ENCODE measurements at places on chromosomes 13 and 19.

- no peak for DNase-seq
Observed at GRCh38 chr19:33703821-33704220, 82.1 kb downstream of the CHST8 start.

GRCh38 chr19:17522988-17523872 lies 11.8 kb downstream of the PGLS start:
- peak; percentile 54 for DNase-seq

- DNase-seq, result peak; percentile 25
Observed at GRCh38 chr19:45340232-45340898, at the start of gene KLC3. Gene KLC3 (plus strand): TSS chr19:45340750. CDS start chr19:45345542, 4,792 bp downstream.

DNA sequence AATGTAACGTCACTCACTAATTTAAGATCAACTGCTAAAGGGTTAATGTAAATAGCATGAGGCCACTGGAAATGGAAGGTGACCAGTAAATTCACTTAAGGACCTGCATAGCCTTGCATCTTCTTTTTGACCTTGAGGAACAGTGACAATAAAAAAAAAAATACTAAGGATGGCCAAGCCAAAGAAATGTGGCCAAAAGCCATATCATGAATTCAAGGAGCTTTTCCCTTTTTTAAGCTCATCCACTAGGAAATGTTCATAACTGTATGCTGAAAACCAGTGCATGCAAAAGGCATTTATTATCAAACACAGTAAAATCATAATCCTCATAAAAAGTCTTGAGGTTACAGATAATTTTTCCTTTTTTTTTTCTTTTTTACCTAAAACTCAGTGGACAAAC lies 77.5 kb downstream of the LHFPL6 start:
- no peak for DNase-seq

GRCh38 chr19:1747285-1748114 lies 5.8 kb upstream of the ONECUT3 start:
- DNase-seq, result peak; percentile 34

DNA sequence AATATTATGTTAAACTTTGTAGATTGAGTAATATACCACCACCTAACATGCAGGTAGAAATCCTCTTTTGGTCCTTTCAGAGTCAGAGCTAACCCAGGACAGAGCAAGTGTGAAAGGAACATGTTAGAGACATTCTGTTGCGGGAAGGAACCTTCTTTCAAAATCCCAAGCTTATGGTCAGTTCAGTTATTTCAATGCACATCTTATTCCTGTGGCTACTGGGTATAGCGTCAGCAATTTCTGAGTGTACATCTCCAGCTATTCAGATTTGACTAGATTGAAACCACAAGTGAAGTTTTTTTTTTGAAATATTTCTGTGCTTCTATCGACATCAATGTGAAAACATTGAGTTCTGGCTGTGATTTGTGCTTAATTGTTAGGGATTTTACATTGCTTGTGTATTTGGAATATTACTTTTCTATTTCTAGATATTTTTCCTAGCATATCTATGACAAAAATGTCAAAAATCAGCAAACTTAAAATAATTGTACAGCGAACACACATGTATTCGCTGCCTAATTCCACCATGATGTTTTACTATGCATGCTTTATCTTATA lies 165.3 kb downstream of the LMO7 start:
- DNase-seq, result no peak

GRCh38 chr13:76600081-76600480 lies 286.1 kb downstream of the KCTD12 start:
- no peak for DNase-seq

DNA sequence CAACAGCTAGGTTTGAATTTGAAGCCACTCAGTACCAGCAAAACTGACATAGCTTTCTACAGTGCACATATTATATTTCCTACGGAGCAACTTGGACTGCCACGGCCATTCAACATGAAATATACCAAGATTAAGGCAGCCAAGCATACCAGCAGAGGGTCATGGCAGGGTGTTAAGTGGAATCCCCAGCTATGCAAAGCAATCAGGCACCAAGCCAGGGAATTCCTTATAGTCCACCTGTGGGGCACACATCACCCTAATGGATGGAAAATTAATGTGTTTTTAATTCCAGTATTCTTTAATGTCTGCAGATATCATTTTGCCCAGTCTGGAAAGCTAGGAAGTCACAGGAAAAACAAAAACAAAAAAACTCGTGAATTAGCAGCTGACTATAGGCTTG lies 1190.3 kb downstream of the EFNB2 start:
- DNase-seq, result no peak

GRCh38 chr13:75829830-75830229 lies 193.7 kb downstream of the LMO7 start:
- no peak for DNase-seq

DNA sequence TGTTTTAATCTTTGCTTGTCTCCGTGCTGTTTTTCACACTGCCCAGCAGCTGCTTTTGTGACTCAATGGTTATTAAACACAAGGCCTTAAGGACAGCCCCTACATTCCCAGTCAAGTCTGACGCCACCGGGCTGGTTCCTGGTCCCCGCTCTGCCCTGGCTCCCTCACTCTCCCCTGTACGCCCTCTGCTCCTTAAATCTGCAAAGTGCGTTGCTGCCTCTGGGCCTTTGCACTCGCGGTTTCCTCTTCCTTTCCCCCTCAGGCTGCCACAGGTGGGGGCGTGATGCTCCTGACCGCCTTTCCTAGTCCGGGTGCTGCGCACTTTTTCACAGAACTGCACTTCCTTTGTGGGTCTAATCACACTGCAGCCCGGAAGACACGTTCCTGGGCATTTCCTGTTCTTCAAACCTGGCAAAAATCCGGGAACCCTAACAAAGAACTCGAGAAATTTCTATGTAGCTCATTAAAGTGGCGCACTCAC lies 25.6 kb downstream of the NOSIP start:
- DNase-seq, result peak; percentile 70

- no peak for DNase-seq
Observed at GRCh38 chr13:30125422-30126073, 181.8 kb downstream of the KATNAL1 start.

GRCh38 chr19:11296264-11296663 lies 304 bp downstream of the TSPAN16 start:
- no peak for DNase-seq

GRCh38 chr19:56423985-56424353 lies 19.8 kb downstream of the ZNF583 start:
- no peak for DNase-seq

GRCh38 chr13:75195495-75196146 lies 286.3 kb downstream of the TBC1D4 start:
- DNase-seq, result no peak

- DNase-seq, result no peak
Observed at GRCh38 chr13:57925751-57926150, 294.2 kb downstream of the PCDH17 start.

DNA sequence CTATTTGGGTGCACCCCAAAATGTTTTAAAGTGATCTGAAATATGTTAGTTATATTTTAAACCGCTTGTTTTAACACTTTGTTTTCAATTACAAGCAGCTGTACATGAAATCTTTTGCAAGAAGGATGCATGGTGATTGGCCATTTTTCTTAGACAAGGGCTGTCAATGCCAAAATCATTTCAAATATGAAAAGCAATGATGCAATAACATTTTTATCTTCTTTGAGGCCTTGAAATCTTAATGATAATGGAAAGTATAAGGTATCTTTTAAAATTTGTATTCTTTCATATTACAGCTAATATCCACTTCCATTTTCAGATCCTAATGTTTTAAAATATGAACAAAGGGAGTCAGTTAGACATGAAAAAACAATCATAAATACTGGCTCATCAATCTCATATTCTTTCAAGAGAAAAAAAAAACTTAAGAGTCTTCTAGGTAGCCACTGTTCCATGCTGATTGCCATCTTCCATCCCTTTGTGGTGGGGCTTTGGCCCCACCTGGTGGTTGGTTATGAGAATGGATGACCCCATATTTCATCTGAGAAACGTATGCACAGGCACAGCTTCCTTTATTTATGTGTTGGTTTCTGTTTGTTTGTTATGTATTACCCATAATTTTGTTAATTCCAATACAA lies 330.3 kb upstream of the MIR17HG start:
- DNase-seq, result peak; percentile 4

Measured in CD4-positive, alpha-beta T cell treated with Interleukin-17A for 1 hour (primary cell).